Stimulated activated CD4-positive, alpha-beta T cell treated with anti-CD3 and anti-CD28 coated beads, TNF-alpha, amount 100 ng/mL, for 48 hours (primary cell): ENCODE measurements at places on chromosomes 6 and 20.

DNA sequence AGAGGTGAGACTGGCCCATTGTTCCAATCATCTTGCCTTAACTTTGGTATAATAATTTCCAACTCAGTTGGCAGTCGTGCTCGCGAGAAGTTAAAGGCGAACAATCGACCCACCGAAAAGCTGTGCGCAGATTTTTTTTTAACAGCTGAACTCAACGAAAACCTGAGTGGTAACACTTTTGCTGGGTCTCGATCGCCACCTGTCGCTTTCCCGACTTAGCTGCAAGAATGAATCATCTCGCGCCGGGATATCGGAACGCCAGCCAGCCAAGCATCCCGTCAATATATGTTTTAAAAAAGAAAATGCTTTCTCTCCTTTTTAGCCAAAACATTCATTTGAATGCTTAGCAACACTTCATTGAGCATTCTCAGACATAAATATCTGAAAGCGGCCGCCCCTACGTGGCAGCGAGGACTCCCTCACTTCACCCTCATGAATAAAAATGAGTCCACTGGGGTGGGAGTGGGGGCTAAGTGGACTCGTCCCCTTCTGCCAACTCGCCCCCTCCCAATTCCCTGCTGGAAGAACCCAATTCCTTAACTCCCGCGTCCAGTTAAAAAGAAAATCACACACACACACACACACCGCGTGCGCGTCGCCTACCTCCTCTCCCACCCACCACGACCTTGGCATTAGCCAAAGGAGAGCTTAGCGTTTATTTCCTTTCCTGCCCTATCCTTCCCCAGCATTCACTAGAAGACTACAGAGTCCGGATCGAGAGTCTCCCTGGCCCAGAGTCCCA lies 1.5 kb downstream of the COL12A1 start:
- DNase-seq: no peak

DNA sequence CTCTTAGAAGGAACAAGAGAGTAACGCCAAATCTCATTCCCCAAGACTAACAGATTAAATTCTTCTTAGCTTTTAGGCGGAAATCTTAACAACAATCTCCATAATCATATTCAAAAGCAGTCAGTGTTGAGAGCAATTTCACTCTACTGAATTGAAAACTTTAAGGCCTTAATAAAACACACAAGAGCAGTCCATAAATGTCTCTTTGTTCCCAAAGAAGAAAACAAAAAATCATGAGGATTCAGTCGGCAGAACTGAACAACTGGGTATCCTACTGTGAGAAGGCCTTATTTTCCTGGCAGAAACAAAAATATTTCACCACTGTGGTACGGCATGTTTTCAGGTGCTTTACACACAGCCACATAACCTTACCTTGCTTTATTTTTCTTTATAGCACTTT lies 14.4 kb downstream of the ABHD12 start:
- DNase-seq: no peak

DNA sequence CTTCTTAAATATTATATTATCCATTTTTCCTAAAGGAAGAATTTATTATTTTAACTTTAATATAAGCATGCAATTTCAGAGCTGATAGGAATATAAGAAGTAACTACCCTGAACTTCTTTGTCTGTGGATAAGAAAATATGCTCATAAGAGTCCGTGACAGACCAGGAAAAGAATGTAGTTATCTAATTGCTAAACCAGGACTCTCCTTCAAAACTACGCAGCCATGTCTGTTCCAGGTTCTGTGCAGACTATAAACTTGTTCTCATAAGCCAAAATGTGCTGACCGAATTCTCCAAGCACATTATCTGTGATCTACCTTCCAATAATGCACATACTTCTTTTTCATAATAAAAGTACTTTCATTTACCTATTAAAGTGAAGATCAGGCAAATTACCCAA lies 116.5 kb downstream of the TRDN start:
- DNase-seq: no peak

- DNase-seq: no peak
Measured at GRCh38 chr6:149153693-149154092, 163.8 kb upstream of the TAB2 start.
